Heart left ventricle (tissue), 16 donors: ENCODE measurements at places on chromosomes 6 and 20. TPM values are rescaled to one million over a fixed set of nuclear protein-coding genes. Genes with fewer than 3 reads are reported as not detected.
A peak's percentile ranks its signal among the peaks of the same experiment; 100 is the strongest.

The AVP gene
- polyA plus RNA-seq: not detected

The WFDC12 gene
- not detected for polyA plus RNA-seq

The NRSN1 gene
- not detected for polyA plus RNA-seq

The ZKSCAN8 gene
- polyA plus RNA-seq: 4.1 TPM

The EPB41L1 gene
- polyA plus RNA-seq: 7.1 TPM

The RAB44 gene
- not detected for polyA plus RNA-seq

The PRL gene
- not detected for polyA plus RNA-seq

The KCNK15 gene
- 0.33 TPM for polyA plus RNA-seq

The TMEM200A gene
- polyA plus RNA-seq: 0.15 TPM

The ADGRF5 gene
- 36.2 TPM for polyA plus RNA-seq

The B3GALT4 gene
- polyA plus RNA-seq: 7.4 TPM

The PNPLA1 gene
- not detected for polyA plus RNA-seq

The DACT2 gene
- 0.19 TPM for polyA plus RNA-seq

The LY6G6C gene
- not detected for polyA plus RNA-seq

The GLP1R gene
- polyA plus RNA-seq: 1.6 TPM

DNA sequence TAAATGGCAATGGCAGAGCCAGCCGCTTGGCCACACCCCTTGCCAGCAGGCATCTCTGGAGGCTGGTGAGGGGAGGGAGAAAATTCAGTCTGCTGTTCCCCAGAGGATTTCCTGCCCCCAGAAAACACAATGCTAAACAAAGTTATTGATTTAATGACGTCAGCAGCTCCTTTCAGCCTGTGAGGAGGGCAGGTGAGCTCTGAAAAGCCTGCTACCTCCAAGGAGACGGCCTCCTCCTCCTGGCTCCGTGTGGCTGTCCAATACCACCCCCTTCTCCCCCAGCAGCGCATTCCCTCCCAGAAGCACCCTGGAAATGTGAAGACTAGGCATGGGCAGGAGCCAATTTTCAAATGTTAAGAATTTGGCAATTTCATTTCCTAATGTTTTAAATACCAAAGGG, 393.1 kb downstream of the ZFAND3 start:
- H3K4me1 ChIP-seq: peaks cover 22% of the 10 kb centered on the region
- no peaks in the 10 kb centered on the region for H3K27me3 ChIP-seq
- no peak for DNase-seq
- no peak overlapping the region for H3K27ac ChIP-seq
- no peak overlapping the region for H3K4me3 ChIP-seq

- no peaks in the 10 kb centered on the region for H3K4me1 ChIP-seq
- H3K27ac ChIP-seq: no peak overlapping the region
- no peaks in the 10 kb centered on the region for H3K36me3 ChIP-seq
- no peak for DNase-seq
Observed at GRCh38 chr20:46477225-46477624, 36.1 kb downstream of the ZNF334 start.

- H3K36me3 ChIP-seq: peaks cover 83% of the 10 kb centered on the region
- H3K27ac ChIP-seq: peak overlapping the region; percentile 22
- H3K27me3 ChIP-seq: no peaks in the 10 kb centered on the region
- no peak overlapping the region for H3K4me3 ChIP-seq
Observed at GRCh38 chr6:132456700-132457143, 55.4 kb upstream of the MOXD1 start.

- peaks cover 6% of the 10 kb centered on the region for H3K4me1 ChIP-seq
- no peaks in the 10 kb centered on the region for H3K36me3 ChIP-seq
- DNase-seq: no peak
- H3K4me3 ChIP-seq: no peak overlapping the region
- no peaks in the 10 kb centered on the region for H3K27me3 ChIP-seq
Observed at GRCh38 chr6:145670311-145670710, 65.0 kb downstream of the EPM2A start.

- no peak for DNase-seq
- H3K27ac ChIP-seq: no peak overlapping the region
- H3K4me3 ChIP-seq: no peak overlapping the region
Observed at GRCh38 chr6:106540907-106541306, 88.4 kb downstream of the RTN4IP1 start.

DNA sequence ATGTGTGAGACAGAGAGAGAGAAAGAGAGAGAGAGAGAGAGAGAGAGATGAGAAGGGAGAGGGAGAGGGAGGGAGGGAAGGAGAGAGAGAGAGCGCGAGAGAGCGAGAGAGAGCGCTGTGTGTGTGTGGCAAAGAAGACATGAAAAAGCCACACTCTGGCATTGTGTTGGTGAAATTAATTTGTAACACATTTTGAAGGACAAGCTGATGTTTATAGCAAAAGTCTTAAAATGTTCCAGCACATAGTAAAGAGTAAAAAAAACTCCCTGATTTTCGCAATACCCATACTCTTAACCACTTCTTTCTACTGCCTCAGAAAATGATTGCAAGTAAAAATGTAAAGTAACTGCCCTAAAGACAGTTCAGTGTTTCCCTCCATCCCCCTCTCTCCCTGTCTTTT, 56.7 kb downstream of the SLC22A1 start:
- H3K4me3 ChIP-seq: no peak overlapping the region
- no peaks in the 10 kb centered on the region for H3K4me1 ChIP-seq
- H3K27me3 ChIP-seq: no peaks in the 10 kb centered on the region
- H3K36me3 ChIP-seq: no peaks in the 10 kb centered on the region
- no peak overlapping the region for H3K27ac ChIP-seq

DNA sequence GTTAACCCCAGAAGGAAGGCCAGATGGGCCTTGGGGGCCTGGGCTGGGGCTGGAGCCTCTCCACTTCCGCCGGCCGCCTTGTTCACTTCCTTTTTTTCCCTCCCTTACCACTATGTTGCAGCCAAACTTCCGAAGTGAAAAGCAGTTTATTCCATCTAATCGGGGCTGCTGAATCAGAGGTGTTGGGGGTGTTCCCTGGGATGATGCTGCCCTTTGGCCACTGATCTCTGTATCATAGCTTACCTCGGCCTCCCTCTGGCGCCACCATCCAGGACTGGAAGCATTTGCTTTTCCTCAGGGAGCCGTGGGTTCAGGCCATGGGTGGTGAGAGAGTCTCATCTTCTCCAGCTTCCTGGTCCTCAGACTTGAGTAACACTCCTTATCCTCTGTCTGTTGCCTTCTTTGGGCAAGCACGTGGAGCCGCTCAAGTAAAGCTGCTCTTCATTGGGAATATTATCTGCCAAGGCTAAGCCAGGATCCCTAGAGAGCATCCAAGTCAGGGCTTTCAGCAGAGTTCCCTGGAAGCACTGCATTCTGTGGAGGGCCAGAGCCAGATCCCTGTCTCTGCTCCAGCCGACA, 39.6 kb downstream of the SLX4IP start:
- no peaks in the 10 kb centered on the region for H3K27me3 ChIP-seq
- H3K4me3 ChIP-seq: no peak overlapping the region
- H3K4me1 ChIP-seq: peaks cover 12% of the 10 kb centered on the region

DNA sequence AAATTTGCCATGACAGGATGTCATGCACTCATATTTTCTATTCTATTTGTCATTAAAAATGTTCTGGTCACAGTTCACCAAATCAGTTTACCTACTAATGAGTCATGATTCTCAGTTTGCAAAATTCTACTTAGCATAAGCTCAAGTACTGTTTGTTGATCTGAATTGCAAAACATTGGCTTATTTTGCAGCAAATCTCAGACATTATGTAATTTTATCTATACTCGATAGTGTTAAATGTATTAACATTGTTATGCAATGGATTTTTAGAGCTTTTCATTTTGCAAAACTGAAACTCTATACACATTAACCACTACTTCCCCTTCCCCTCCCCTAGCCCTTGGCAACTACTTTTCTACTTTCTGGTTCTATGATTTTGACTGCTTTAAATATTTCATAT, 213.8 kb upstream of the ZFP64 start:
- no peak for DNase-seq
- H3K36me3 ChIP-seq: no peaks in the 10 kb centered on the region
- H3K4me3 ChIP-seq: no peak overlapping the region
- H3K4me1 ChIP-seq: no peaks in the 10 kb centered on the region

GRCh38 chr20:49675368-49676151, 38.1 kb downstream of the B4GALT5 start:
- H3K4me3 ChIP-seq: no peak overlapping the region
- H3K36me3 ChIP-seq: no peaks in the 10 kb centered on the region
- H3K27ac ChIP-seq: no peak overlapping the region
- H3K27me3 ChIP-seq: no peaks in the 10 kb centered on the region
- peaks cover 51% of the 10 kb centered on the region for H3K4me1 ChIP-seq
- DNase-seq: no peak

DNA sequence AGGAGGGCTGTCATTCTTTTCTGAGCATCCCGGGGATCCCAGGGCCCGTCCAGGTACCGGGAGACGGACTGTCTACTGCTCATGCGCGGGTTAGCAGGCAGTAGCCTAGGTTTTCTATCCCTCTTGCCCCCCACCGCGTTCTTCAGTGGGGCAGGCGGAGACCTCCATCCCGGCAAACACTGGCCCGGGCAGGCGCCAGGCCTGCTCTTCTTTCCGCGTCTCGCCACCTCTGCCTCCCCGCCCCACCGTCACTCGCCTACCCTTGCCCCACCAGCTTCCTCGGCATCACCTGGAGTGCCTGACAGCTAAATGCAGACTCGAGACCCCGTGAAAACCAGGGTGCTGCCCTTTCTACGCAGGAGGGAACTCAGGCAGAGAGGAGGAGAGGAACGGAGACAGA, 1937.7 kb upstream of the DEFB115 start:
- no peaks in the 10 kb centered on the region for H3K4me1 ChIP-seq
- no peaks in the 10 kb centered on the region for H3K27me3 ChIP-seq
- DNase-seq: no peak
- H3K36me3 ChIP-seq: no peaks in the 10 kb centered on the region
- no peak overlapping the region for H3K27ac ChIP-seq

GRCh38 chr20:35695978-35696377, 3.2 kb downstream of the NFS1 start:
- H3K36me3 ChIP-seq: peaks cover 59% of the 10 kb centered on the region
- no peak overlapping the region for H3K4me3 ChIP-seq
- no peak for DNase-seq
- H3K27me3 ChIP-seq: no peaks in the 10 kb centered on the region

GRCh38 chr6:142331075-142331551, 29.3 kb downstream of the ADGRG6 start:
- H3K4me1 ChIP-seq: no peaks in the 10 kb centered on the region
- DNase-seq: no peak
- no peak overlapping the region for H3K4me3 ChIP-seq

DNA sequence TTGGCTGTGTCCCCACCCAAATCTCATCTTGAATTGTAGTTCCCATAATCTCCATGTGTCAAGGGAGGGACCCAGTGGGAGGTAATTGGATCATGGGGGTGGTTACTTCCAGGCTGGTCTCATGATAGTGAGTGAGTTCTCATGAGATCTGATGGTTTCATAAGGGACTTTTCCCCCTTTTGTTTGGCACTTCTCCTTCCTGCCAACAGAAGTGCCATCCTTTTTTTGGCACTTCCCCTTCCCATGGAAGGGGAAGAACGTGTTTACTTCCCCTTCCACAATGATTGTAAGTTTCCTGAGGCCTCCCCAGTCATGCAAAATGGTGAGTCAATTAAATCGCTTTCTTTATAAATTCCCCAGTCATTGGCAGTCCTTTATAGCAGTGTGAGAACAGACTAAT, 18.0 kb upstream of the PI3 start:
- H3K4me1 ChIP-seq: no peaks in the 10 kb centered on the region
- H3K27ac ChIP-seq: no peak overlapping the region
- H3K4me3 ChIP-seq: no peak overlapping the region

GRCh38 chr6:151962246-151962846, 154.9 kb downstream of the ESR1 start:
- no peaks in the 10 kb centered on the region for H3K36me3 ChIP-seq
- no peaks in the 10 kb centered on the region for H3K4me1 ChIP-seq
- no peaks in the 10 kb centered on the region for H3K27me3 ChIP-seq
- DNase-seq: no peak

GRCh38 chr6:15437090-15437635, 191.3 kb downstream of the JARID2 start:
- no peaks in the 10 kb centered on the region for H3K36me3 ChIP-seq
- peaks cover 66% of the 10 kb centered on the region for H3K4me1 ChIP-seq
- no peak overlapping the region for H3K27ac ChIP-seq
- H3K4me3 ChIP-seq: no peak overlapping the region

- no peaks in the 10 kb centered on the region for H3K27me3 ChIP-seq
- no peak overlapping the region for H3K4me3 ChIP-seq
- H3K4me1 ChIP-seq: no peaks in the 10 kb centered on the region
- no peak for DNase-seq
- no peak overlapping the region for H3K27ac ChIP-seq
Observed at GRCh38 chr20:15921930-15922329, 651.3 kb downstream of the KIF16B start.

- no peak overlapping the region for H3K27ac ChIP-seq
- H3K36me3 ChIP-seq: no peaks in the 10 kb centered on the region
- peaks cover 3% of the 10 kb centered on the region for H3K4me1 ChIP-seq
Observed at GRCh38 chr6:150752409-150752808, 113.1 kb upstream of the MTHFD1L start.

DNA sequence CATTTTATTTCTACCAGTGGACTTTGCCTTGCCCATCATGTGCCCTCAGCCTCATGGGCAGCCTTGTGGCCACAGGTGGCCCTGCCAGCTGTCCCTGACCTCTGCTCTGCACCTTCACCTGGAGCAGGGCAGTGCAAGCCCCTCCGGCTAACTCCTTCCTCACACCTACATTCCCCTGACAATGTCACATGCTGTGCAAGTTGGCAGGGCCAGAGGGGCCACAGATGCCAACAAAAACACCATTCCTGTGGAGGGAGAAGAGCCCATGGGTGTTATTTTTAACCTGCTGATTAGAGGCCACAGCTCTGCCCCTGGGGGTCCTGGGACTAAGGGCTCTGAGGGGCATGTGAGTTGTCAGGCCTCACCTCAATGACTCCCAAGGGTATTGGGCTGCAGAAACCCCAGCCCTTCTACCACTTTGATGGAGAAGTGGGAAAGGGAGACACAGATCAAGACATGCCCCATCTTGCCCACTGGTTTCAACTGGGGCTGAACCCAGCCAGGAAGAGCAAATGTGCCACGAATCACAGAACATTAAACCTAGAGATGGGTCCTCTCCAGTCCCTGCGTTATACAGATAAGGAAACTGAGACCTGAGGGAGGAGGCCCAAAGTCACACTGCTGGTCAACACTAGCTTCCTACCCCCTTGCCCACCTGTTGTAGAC, 65.0 kb downstream of the MRPL14 start:
- peak overlapping the region; percentile 82 for H3K27ac ChIP-seq
- H3K27me3 ChIP-seq: no peaks in the 10 kb centered on the region
- no peak overlapping the region for H3K4me3 ChIP-seq
- H3K4me1 ChIP-seq: peaks cover 7% of the 10 kb centered on the region
- H3K36me3 ChIP-seq: no peaks in the 10 kb centered on the region

- H3K27me3 ChIP-seq: no peaks in the 10 kb centered on the region
- H3K4me1 ChIP-seq: no peaks in the 10 kb centered on the region
- no peak for DNase-seq
- no peak overlapping the region for H3K4me3 ChIP-seq
- H3K27ac ChIP-seq: no peak overlapping the region
Observed at GRCh38 chr6:21615504-21615903, 22.0 kb downstream of the SOX4 start.

GRCh38 chr6:137051790-137052472, 7.2 kb upstream of the IL20RA start:
- no peaks in the 10 kb centered on the region for H3K36me3 ChIP-seq
- no peaks in the 10 kb centered on the region for H3K4me1 ChIP-seq
- peak; percentile 26 for DNase-seq
- no peak overlapping the region for H3K27ac ChIP-seq
- no peaks in the 10 kb centered on the region for H3K27me3 ChIP-seq
- no peak overlapping the region for H3K4me3 ChIP-seq
